Neural crest cell (in vitro differentiated cells): ENCODE measurements at places on chromosomes 7 and 10.
A peak's percentile ranks its signal among the peaks of the same experiment; 100 is the strongest.

GRCh38 chr7:40551685-40552576 lies 417.1 kb downstream of the SUGCT start:
- no peak for DNase-seq

GRCh38 chr10:84191106-84191505 lies 3.2 kb upstream of the CDHR1 start:
- DNase-seq, result no peak

DNA sequence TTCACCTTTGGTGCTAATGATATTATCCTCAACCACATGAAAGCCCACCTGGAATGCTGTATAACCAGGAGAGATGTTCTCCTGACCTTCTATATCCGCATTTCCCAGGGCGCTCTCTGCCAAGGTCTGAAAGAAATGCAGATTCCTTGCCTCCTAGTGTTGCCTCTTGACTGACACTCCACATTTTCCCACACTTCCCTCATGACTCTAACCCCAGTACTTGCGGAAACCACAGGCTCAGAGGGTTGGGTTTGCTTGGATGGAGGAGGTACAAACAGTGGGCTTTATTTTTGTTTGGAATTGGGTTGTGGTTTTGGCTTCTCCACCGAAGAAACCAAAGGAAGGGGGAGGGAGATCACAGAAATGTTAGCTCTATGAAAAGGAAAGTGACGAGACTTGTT lies 222.9 kb upstream of the CELF2 start:
- no peak for DNase-seq

GRCh38 chr10:125256026-125256425 lies 95.7 kb upstream of the CTBP2 start:
- no peak for DNase-seq

GRCh38 chr7:72754312-72754711 lies 73.7 kb downstream of the TYW1B start:
- DNase-seq, result no peak

DNA sequence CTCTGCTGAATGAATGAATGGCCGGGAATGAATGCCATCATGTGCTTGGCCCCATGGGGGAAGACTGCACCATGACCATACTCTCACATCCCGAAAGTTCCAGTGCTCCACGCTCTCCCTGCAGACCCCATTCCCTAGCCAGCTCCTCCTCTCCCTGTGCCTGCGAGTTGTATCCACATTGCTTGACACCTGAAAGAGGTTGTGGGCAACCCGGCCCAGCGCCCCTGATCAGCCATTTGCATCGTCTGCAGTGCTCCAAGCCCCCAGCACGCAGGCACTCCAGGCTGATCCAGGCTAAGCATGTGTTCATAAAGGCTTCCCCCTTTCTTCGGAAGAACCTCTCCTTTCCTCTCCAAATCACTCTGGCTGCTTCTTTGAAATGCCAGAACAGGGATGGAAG lies 354.4 kb upstream of the MKI67 start:
- DNase-seq, result no peak

GRCh38 chr10:79132681-79133381 lies 64.1 kb downstream of the ZMIZ1 start:
- peak; percentile 29 for DNase-seq

- DNase-seq, result no peak
Measured at GRCh38 chr7:157436763-157437480, 100.1 kb downstream of the DNAJB6 start.

- no peak for DNase-seq
Measured at GRCh38 chr7:101560856-101561255, 68.2 kb downstream of the MYL10 start.

DNA sequence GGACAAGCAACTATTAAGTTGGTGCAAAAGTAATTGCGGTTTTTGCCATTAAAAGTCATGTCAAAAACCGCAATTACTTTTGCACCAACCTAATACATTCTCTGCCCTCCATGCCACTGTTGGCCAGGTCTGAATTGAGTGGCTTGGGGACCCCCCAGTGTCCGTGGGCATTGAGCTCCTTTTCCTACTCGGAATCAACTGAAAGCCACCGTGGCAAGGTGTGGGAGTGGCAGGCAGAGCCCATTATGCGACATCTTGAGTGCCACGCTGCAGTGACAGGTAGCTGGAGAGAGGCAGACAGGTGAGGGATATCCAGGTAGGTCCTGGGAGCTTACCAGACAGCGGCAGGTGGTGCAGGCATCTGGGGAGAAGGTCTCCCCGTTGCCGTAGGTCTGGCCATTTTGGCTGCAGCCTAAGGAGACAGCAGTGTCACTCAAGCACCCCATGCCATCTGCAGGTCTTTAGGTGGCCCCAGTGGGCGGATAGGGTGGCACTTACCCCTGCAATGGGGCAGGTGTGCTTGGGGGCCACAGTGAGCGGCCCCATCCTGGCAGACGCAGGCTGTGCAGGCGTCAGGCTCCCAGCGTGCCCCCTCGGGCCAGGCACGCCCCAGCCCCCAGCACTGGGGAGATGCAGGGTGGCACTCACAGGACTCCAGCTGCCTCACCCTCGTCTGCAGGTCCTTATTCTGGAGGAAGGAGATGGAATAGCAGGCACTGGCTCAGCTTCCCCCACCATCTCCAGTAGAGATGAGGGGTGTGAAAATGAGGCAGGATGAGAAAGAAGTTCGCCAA lies 3.5 kb downstream of the KCP start:
- no peak for DNase-seq

DNA sequence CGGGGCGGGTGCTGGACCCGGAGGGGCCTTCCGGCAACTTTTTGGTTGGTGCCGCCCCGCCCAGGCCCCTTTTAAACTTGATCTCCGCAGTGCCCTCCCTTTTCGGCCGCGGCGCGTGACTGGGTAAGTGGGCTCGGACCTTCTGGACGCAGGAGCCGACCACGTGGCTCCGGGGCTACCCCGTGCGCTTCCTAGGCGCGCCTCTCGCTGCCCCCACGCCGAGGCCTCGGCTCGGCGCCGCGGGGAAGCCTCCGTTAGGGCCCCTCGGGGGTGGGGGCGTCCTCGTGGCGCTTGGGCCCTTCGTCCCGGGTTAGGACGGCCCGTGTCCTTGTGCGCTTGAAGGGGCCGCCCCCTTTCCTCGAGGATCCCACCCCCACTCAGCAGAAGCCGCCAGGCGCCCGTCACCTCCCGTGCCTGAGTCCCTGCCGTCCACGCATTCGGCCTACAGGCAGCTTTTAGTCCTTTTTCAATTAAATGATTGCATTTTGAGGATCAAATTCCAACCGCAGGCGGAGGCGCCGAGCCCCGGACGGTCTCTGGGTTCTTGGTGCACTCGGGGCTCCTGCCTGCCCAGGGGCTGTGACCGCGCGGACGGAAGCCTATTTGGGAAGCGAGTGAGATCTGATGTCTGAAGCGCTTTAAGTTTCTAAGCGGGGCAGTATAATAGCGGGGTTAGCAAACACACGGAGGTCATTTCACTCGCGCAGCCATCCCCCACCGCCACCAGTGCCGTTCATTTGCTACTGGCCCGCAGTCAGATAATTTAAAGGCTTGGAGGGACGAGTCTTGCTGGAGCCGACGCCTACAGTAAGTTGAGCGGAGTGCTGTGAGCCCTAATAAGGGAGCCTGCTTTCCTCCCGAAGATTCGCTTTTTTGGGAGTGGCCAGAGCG lies 31.8 kb upstream of the TOMM7 start:
- DNase-seq, result peak; percentile 57

DNA sequence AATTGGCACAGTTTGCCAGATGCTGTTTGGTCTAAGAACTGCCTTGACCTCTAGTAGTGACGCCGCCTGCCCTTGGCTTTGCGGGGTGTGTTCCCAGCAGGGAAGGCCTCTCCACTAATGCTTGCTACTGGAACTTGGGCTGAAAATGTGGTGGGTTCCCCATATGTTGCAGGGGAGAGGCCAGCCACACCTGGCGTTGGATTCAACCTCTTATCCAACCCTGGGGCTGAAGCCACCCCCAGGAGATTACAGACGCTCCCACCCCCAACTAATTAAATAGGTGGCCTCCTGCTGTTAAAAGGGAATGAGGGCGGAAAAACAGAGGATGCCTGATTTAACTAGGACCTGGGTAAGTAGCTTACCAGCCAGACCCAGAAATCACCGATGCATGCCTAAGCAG lies 19.2 kb upstream of the ATOH7 start:
- no peak for DNase-seq

DNA sequence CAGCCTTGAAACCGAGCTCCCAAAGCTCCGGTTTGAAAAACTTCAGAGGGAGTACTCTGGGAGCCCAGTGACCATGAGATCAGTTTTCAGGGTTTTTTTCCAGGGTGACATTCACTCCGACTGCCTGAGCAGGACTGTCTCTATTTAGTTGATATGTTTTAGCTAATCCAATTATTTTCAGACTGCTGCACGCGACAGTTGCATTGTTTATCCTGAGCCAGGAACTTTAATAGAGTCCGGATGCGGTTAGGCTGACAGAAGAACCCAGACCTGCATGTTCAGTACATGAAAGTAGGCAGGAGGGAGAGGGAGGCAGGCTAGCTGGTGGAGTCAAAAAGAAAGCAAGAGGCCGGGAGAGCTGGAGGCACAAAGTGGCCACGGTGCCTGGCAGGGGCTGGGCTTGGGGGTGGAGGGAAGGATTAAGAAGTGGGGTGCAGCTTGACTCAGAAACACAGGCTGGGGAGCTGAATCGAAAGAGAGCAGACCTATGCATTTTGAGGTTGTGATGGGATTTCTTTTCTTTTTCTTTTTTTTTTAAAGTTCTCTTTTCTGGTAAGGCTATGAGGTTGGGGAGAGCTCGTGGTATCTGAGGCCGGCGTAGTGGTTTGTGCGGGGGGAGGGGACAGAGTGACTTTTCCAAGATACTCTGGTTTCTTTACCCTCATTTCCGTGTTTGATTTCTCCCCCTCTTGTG lies 5.7 kb downstream of the GATA3 start:
- no peak for DNase-seq

DNA sequence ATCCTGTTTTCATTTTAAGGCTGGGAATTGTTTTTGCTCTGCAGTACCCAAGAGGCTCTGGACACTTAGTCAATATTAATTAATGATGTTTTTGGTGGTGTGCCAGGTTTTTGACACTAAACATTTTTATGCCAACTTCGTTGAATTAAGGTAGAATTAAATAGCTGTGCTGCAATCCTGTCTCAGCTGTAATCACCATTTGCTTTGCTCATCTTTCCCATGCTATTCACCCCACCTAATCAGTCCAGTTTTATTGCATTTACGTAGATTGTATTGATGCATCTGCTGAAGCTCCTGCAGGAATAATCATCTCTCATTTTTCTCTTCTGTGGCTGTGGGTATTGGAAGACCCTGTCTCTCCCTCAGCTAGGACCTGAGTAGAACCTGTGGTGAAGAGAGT lies 52.6 kb upstream of the TRUB1 start:
- no peak for DNase-seq

DNA sequence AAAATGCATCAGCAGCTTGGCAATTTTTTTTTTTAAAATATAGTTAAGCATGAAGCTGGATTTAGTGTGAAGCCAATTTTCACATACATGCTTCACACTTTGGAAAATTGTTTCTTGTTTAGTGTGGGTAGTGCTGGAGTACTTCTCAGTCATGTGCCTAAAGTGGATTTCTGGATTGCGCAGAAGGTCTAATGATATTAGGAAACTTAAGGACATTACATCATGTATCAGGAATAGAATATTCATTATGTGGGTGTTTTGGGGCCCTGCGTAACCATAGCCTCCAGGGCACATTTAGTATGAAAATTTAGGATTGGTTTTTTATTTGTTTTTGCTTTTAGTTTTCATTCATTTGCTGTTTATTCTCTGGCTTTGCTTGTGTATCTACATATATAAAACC lies 28.8 kb upstream of the BNIP3 start:
- no peak for DNase-seq

DNA sequence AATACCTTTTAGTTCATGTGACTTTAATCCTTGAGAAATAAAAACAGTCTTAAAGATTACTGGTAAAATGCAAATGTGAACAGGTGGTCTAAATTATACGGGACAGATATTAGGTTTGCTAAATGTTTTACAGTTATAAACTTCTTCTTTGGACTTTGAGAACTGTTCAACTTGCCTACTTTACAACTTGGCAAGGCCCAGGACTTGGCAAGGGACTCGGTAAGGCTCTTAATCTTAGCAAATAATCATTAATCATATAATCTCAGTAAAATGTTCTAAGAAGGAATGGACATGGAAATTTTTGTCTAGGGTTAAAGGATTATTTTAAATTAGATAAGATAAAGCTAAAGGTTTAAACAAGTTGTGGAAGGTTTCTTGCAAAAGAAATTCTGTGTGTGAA lies 4.8 kb upstream of the UBE2D4 start:
- DNase-seq, result no peak

DNA sequence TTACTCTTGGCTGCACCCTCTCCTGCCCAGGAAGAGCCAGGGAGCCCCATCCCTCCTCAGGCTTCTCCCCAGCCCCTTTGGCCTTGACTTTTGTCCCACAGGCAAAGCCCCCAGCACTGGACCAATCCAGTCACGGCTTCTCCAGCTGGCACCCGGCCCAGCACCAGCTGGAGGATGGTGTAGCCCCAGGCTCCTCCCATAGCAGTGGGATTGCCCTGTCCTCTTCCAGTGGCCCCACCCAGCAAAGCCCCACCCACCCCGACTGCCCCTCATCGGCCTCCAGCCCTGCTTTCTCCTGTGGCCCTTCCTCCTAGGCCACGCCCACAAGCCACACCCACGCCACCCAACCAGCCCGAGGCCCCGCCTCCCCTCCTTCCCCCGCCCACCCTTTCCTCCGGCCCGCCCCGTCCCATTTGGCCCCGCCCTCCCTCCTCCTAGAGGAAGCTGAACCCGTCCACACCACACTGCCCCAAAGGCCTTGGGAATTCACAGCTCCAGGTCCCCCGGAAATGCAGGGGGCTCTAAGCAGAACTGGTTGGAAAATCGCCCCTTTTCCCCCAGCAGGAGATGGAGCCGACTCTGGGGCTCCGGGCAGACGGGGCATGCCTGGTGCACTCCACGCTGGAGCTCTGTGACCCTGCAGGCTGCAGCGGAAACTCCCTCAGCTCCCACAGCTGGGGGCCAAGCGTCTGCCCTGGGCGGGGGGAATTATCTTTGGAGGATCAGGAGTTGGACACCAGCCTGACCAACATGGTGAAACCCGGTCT lies 25.2 kb downstream of the GET4 start:
- DNase-seq, result peak; percentile 70

- no peak for DNase-seq
Measured at GRCh38 chr7:144487901-144488300, 84.4 kb upstream of the NOBOX start.

GRCh38 chr10:103265717-103266329 lies 11.1 kb upstream of the INA start:
- DNase-seq, result peak; percentile 72
